Activated CD4-positive, CD25-positive, alpha-beta regulatory T cell treated with anti-CD3 and anti-CD28 coated beads, Interleukin-2, amount 50 U/mL, for 16 hours (primary cell): ENCODE measurements at places on chromosomes 5 and 9.

GRCh38 chr9:133429641-133430161 is 7.5 kb downstream of the ADAMTS13 start:
- no peak for DNase-seq

DNA sequence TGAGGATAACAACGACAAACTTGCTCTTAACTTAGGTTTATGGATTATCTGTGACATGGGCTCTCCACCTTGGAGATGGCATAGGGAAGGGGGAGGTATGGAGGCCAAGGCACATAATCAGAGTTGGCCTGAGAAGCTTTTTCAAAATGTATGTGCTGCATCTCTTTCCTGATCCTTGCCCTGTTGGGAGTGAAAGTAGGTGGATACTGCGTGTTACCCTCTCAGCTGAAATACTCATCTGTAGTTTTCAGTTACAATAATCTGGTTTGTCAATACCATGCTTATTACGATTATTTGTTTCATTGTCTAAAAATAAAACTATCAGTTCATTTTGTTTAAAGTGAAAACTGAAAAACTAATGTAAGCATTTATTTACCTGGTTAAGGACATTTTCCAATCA is 86.7 kb downstream of the SLC44A1 start:
- DNase-seq, result no peak

DNA sequence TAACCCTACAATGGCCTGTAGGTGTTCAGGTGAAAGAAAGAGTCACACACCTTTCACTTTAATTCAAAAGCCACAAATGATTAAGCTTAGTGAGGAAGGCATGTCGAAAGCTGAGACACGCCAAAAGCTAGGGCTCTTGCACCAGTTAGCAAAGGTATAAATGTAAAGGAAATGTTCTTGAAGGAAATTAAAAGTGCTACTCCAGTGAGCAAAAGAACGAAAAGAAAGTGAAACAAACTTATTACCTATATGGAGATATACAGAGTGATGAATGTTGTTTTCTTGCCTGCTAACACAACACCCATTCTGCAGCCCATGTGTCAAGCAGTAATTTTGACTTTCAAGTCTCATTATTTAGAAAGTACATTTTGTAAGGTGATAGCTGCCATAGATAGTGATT is 254.2 kb upstream of the SLC24A2 start:
- DNase-seq, result peak; percentile 0

- DNase-seq, result no peak
These were observed 26.7 kb downstream of the EBF1 start for GRCh38 chr5:159073026-159073425.

GRCh38 chr9:107805201-107805600 is 315.6 kb upstream of the KLF4 start:
- DNase-seq, result no peak

GRCh38 chr9:109118808-109119438 is 824 bp downstream of the TMEM245 start:
- DNase-seq, result no peak

GRCh38 chr5:133298447-133298846 is 246.6 kb downstream of the HSPA4 start:
- DNase-seq, result no peak

DNA sequence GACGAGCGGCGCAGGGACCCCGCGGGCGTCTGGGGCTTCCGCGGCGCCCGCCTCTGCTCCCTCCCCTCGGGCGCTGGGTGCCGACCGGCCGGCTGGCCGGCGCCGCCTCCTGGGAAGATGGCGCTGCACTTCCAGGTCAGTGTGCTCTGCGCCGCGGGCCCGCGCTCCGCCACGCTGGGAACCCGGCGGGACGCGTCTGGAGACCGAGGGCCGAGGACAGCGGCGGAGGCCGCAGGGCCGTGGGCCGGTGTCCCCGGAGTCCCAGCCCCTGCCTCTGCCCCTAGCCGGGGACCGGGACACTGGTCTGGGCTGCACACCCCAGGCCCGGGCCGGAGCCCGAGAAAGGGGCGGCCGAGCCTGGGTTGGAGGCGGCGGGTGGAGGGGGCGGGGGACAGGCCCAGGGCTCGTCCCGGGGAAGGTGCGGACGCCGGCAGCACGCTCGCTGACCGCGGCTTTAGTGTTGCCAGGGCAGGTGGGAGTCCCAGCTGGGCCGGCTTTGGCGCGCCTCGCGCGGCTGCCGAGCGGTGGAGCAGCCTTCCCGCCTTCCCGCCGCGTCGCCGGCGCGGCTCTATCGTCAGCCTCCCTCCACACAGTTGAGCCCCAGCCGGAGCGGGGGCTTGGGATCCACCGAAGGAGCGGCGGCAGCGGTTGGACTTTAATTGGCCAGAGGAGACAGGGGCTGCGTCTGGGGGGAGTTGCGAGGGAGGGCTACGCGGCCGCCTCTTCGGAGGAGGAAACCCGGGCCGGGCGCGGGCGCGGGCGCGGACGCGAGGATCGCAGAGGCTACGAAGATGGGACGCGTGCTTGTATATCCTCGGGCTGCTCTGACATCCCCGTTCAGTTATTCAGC is at the start of gene RANBP17:
TSS of gene RANBP17 (plus strand) at position 102 of the 850 bp plus-strand sequence.
- DNase-seq, result no peak

DNA sequence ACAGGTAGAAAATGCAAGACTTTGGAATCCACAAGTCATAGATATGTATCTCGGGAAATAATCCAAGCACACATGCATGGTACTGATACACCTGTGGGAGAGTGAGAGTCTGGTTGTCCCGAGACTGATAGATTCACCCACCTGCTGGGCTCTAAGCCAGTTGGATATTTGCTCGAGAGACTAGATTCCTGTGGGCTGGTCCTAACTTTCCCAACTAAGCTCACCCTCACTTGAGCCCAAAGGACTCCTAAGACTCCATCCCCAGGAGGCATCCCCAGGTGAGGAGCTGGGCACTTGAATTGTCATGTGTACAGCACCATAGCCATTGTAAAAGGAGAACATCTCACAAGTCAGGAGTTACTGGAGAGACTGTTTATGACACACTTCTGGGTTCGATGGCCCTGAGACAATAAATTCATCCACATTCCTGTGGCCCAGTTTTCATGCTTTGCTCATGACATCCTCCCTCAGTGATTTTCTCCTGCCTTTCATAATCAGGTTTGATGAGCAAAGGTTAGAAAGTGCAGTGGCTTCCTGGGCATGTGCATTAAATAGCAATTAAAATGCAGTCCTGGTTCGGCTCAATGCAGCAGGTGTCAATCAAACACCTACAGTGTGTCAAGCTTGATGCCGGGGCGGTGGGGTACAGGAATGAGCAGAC is 18.1 kb downstream of the SLC1A1 start:
- no peak for DNase-seq

- DNase-seq, result no peak
These were observed 65.8 kb upstream of the CDK5RAP2 start for GRCh38 chr9:120645760-120646159.
